CD8-positive, alpha-beta memory T cell (primary cell): ENCODE measurements at places on chromosomes 1 and 21. TPM values are rescaled to one million over a fixed set of nuclear protein-coding genes. Genes with fewer than 3 reads are reported as not detected.

DNA sequence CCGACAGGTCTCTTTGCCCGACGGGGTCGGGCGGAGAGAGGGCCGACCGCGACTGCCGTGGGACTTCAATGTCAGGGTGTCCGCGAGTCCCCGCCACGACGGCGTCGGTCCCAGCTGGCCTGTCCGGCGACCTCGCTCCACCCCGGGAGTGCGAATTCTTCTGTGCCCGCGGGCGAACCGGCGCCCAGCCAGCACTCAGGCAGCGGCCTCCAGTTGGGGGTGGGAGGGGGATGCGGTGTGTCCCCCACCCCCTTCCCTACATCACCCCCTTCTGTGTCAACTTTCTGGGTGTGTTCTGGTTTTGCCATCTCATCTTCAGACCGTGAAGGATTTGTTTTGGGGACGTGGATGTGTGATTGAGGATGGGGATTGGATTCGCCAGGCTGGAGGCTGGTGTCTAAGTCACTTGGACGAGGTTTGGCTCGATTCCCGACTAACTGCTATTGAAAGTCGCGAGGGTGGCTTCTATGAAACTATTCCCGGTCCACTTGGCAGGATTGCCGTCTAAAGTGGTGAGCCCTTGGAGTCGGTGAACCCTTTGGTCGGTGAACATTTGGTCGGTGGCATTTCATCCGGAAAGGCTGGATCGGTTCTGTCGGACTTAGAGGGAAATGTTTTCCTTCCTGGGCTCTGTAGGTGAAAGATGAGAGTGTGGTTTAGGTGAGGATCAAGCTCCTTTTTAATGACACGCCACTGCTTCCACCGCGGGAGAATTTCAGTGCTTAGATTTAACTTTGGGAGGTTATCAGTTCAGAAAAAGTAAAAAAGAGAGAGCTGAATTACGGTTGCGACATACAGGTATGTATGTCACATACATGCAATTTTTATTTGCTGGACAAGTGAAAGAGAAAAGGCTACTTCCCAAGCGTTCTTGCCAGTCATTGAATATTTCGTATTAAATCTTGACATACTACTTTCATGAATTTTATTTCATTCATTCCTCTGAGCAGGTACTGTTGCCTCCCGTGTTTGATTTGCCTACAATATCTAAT lies 771 bp downstream of the ABCD3 start:
- H3K4me3 ChIP-seq, result peak overlapping the region; percentile 65
- no peak for DNase-seq
- no peaks in the 10 kb centered on the region for H3K27me3 ChIP-seq

- H3K4me3 ChIP-seq, result no peak overlapping the region
- no peak for DNase-seq
- no peaks in the 10 kb centered on the region for H3K4me1 ChIP-seq
- no peaks in the 10 kb centered on the region for H3K27me3 ChIP-seq
- H3K27ac ChIP-seq, result no peak overlapping the region
Observed at GRCh38 chr1:93800856-93801255, 78.2 kb downstream of the DNTTIP2 start.

- H3K27me3 ChIP-seq, result no peaks in the 10 kb centered on the region
- H3K4me3 ChIP-seq, result no peak overlapping the region
- H3K4me1 ChIP-seq, result peaks cover 41% of the 10 kb centered on the region
Observed at GRCh38 chr1:234924450-234925355, 203.9 kb downstream of the TOMM20 start.

ZNF593OS gene
- 0.85 TPM for polyA plus RNA-seq

RGS13 gene
- polyA plus RNA-seq, result not detected

DNA sequence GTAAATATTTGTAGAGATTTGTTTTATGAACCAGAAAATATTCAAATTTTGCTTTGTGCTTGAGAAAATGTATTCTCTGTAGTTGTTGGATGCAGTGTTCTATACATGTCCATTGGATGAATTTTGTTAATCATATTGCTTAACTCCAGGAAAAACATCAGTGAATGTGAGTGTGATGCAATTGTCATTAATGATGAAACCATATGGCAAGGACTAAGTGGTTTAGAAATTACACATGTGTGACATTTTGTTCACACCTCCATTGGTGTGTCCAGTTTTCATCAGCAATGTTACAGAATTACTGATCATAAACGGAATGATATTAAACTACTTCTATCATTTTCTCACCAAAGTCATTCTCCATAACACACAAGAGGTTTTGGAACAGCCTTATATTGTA lies 151.8 kb upstream of the ST6GALNAC5 start:
- H3K27me3 ChIP-seq, result no peaks in the 10 kb centered on the region
- H3K4me3 ChIP-seq, result no peak overlapping the region
- no peaks in the 10 kb centered on the region for H3K36me3 ChIP-seq
- H3K27ac ChIP-seq, result no peak overlapping the region
- no peaks in the 10 kb centered on the region for H3K4me1 ChIP-seq

DNA sequence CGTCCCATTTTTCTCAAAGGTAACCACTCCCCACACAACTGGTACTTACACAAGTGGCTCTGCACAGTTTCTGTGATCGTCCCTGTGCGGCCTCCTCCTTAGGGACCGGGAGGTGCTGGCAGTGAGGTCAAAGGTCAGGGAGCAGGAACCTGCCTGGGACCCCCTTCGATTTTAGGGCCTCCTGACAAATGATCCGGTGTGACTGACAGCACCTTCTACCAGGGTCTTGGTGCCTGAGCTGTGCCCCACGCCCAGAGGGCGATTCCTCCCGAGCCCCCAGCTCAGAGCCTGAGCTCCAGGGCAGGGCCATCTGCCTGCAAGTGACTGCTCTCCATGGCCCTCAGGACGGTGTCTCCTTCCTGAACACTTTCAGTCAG lies 11.8 kb upstream of the TMEM240 start:
- no peak overlapping the region for H3K4me3 ChIP-seq
- H3K4me1 ChIP-seq, result no peaks in the 10 kb centered on the region
- no peaks in the 10 kb centered on the region for H3K27me3 ChIP-seq
- H3K36me3 ChIP-seq, result no peaks in the 10 kb centered on the region

GRCh38 chr1:100360790-100361510 lies 8.6 kb downstream of the CDC14A start:
- H3K27me3 ChIP-seq, result no peaks in the 10 kb centered on the region
- H3K36me3 ChIP-seq, result peaks cover 3% of the 10 kb centered on the region
- H3K27ac ChIP-seq, result peak overlapping the region; percentile 27
- H3K4me1 ChIP-seq, result peaks cover 81% of the 10 kb centered on the region
- H3K4me3 ChIP-seq, result no peak overlapping the region
- DNase-seq, result no peak

KRTAP24-1 gene
- polyA plus RNA-seq, result not detected

GJB3 gene
- not detected for polyA plus RNA-seq

ENTREP3 gene
- polyA plus RNA-seq, result 1.7 TPM

- H3K27me3 ChIP-seq, result no peaks in the 10 kb centered on the region
- DNase-seq, result no peak
- H3K27ac ChIP-seq, result no peak overlapping the region
- H3K4me1 ChIP-seq, result no peaks in the 10 kb centered on the region
- H3K4me3 ChIP-seq, result no peak overlapping the region
Observed at GRCh38 chr1:85681087-85681486, 27.1 kb downstream of the ZNHIT6 start.

FMOD gene
- polyA plus RNA-seq, result not detected

REN gene
- polyA plus RNA-seq, result not detected

DNA sequence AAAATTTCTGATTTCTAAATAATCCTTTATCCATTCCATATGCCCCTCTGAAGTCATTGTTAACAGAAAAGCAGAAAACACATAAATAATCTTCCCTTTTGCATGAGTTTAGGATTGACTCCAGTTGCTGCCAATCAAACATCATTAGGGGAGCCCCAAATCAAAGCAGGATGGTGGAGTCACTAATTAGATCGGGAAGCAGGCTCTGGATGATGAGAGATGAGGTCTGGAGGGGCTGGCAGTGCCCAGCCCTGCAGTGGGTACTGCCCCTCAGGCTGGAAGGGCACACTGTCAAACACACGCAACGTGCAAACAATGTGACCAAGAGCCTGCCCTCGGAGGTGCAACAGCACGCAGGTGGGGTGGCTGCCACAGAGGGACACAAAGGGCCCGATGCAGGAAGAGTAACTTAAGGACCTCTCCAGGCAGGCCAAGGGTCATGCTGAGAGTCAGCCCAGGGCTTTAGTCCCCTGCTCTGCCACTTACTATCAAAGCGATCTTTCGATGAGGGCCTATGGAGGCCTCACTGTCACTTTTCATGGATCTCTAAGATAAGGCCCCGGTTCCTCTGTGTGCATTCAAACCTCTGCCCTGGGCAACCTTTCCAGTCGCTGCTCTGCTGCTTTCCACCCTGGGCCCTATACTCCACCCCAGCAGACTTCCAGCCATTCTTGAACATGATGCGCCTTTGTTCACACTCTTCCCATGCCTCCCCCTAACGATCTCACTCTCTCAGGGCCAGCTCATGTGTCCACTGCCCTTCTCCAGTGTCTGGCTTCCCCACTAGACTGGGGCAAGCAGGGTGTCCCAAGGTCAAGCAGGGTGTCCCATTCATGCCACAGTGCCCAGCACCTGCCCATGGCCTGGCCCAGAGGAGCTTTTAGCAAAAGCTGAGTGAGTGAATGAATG lies 98.9 kb downstream of the DMRTB1 start:
- H3K27me3 ChIP-seq, result no peaks in the 10 kb centered on the region
- H3K4me3 ChIP-seq, result no peak overlapping the region
- H3K4me1 ChIP-seq, result peaks cover 6% of the 10 kb centered on the region
- no peak overlapping the region for H3K27ac ChIP-seq
- no peaks in the 10 kb centered on the region for H3K36me3 ChIP-seq

DNA sequence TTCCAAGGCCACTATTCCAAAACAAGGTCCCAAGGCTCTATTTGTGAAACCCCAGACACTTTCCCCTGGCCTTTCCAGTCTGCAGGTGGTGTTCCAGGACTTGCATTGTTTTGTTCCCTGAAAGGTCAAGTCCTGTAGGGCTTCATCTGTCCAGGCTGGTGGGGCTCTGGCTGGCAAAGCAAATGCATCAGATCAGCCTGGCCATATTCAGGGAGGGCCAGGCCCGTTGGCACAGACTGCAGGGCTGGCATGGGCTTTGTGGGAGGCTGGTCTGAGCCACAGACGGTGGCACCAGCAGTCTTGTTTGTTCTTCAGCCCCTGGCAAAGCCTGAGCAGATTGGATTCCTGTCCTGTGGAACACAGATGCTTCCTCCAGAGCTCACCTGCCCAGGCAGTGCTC lies 93.0 kb downstream of the SPATA46 start:
- DNase-seq, result no peak
- H3K27me3 ChIP-seq, result no peaks in the 10 kb centered on the region
- no peak overlapping the region for H3K27ac ChIP-seq
- no peaks in the 10 kb centered on the region for H3K36me3 ChIP-seq
- H3K4me1 ChIP-seq, result no peaks in the 10 kb centered on the region

DNA sequence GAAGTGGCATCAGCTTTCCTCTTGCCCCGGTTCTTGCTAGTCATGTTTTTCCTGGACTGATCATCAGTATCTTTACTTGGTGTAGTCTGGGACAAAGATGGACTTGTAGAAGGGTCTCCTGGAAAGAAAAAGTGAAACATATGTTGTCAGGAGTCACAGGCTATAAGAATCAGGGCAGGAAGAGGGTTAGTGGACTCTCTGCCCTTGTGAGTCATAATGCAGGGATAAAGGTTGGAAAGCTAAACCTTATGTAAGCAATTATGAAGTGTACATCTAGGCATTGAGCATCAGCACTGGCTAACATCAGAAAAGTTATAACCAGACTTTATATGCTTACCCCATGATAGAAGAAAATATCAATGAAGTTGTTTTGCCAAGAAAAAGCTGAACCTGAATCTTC lies 51.2 kb downstream of the XKR8 start:
- no peak overlapping the region for H3K4me3 ChIP-seq
- no peaks in the 10 kb centered on the region for H3K27me3 ChIP-seq
- no peak overlapping the region for H3K27ac ChIP-seq
- peaks cover 22% of the 10 kb centered on the region for H3K36me3 ChIP-seq
- no peaks in the 10 kb centered on the region for H3K4me1 ChIP-seq
- no peak for DNase-seq

IL12RB2 gene
- 6.8 TPM for polyA plus RNA-seq

DNA sequence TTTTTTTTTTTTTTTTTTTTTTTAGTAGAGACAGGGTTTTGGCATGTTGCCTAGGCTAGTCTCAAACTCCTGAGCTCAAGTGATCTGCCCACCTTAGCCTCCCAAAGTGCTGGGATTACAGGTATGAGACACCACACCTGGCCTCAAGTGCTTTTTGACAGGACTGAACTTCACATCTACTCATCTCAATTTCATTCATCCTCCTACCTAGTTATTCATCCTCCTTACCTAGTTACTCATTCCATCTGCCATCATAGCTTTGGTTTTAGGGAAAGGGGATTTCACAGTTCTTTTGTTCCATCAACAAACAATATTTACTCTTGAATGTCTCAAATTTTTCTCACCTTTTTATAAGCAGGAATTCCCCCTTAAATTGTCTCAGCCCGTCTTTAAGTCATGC lies 38.6 kb upstream of the RALGPS2 start:
- H3K36me3 ChIP-seq, result no peaks in the 10 kb centered on the region
- no peaks in the 10 kb centered on the region for H3K27me3 ChIP-seq
- no peak for DNase-seq
- no peaks in the 10 kb centered on the region for H3K4me1 ChIP-seq

CELSR2 gene
- 0.77 TPM for polyA plus RNA-seq

DNA sequence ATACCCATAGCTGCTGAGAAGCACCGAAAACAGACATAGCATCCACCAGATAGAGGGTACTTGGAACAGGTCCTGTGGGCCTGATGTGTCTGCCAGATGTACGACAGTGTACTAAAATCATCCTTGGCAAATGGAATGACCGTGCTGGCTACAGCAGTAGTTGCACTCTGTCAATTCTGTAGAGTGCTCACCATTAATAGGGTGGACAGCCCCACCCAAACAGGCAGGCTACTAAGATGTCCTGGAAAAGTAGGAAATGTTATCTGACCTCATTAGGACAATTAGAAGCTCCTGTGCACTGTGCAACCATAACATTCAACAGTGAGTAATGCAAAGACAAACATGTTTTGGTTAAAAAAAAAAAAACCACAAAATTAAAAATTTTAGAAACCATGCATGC lies 106.2 kb downstream of the PTPN14 start:
- H3K36me3 ChIP-seq, result no peaks in the 10 kb centered on the region
- no peaks in the 10 kb centered on the region for H3K27me3 ChIP-seq
- no peak overlapping the region for H3K4me3 ChIP-seq

DNA sequence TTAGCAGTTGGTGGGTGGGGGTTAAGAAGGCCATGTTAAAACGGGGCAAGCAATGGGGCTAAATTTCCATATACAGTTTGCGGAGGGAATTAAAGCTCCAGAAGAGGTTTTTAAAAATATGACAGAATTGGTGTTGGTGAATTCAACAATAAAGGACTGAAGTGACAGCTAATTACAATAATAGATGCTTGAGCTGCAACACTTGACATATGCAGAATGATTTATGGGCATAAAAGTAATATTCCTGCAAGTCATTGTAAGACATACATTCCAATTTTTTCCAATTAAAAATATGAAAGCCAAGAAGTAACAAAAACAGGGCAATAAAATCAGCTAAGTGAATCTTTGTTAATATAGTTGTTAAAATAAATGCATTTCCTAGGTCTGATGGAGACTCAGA lies 202.2 kb upstream of the MAP1LC3C start:
- DNase-seq, result no peak
- H3K4me3 ChIP-seq, result no peak overlapping the region
- H3K27me3 ChIP-seq, result no peaks in the 10 kb centered on the region
- no peak overlapping the region for H3K27ac ChIP-seq

SLC1A7 gene
- polyA plus RNA-seq, result 0.08 TPM
